ENCODE measurements at places on chromosomes 1 and 21.
A peak's percentile ranks its signal among the peaks of the same experiment; 100 is the strongest.

GRCh38 chr1:178379807-178380206, 117.0 kb downstream of the CLEC20A start:
- DNase-seq = no peak

GRCh38 chr1:160646711-160647328, at the start of gene SLAMF1:
Gene SLAMF1, minus strand, starts transcription at chr1:160647044. Its CDS starts 99 bp downstream, at chr1:160646945.
- DNase-seq = no peak

GRCh38 chr1:225809842-225810578, at the start of gene EPHX1:
Gene EPHX1, plus strand, starts transcription at chr1:225810124. Its CDS starts 18,606 bp downstream, at chr1:225828730.
- DNase-seq = peak; percentile 46

GRCh38 chr1:65997693-65998092, 205.0 kb downstream of the PDE4B start:
- no peak for DNase-seq

- DNase-seq = no peak
Observed at GRCh38 chr1:106746448-106747085, 309.9 kb upstream of the PRMT6 start.

GRCh38 chr1:15826810-15827507, 19.5 kb upstream of the UQCRHL start:
- no peak for DNase-seq

GRCh38 chr1:93999840-94000415, 90.7 kb upstream of the GCLM start:
- DNase-seq = no peak

DNA sequence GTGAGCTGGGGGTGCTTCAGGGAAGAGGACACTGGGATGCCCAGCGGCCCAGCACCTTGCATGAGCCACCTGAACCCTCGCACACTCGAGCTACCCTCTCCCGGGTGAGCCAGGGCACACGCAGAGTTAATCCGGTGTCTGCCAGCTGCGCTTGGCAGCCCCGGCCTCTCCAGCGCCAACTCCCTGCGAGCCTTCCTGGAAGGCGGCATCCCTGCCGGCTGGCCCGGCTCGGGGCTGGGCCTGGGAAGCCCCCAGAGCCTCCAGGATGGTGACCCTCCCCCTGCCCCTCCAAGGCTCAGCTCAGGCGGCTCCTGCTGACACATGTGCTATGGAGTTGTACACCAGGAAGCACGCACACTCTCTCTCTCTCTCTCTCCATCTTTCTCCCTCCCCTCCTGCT, 48.7 kb downstream of the RAP1GAP start:
- DNase-seq = no peak

DNA sequence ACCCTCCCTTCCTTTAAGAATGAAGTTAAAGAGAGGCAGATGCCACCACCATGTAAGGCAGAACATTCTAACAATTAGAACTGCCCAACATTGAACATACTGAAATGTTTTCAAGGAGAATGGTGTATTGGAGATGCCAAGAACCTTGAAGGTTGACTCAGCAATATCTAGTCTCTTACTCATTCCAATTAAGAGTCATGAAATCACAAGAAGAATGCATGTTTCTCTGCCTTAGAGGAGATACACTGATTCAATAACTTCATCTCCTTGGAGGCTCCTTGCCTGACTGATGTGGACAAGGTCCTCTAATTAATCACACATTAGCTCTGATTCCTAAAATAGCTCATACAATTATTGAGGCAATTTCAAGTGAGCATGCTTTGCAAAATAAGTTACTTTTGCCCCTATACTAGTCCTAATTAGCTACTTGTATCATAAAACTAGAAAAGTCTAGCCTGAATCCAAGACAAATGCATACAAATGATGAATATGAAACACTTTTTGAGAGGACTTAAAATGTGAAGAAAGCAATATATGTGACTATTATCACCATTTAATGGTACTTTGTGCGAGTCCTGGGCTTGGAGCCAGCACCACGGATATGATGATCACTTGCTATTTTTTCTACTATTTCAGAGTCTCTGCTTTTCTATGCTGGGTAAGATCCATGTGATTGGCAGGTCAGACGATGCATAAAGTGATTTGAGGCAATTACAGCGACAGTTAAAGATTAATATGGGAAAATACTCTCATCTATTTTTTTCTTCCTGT, 114.5 kb downstream of the DSCAM start:
- no peak for DNase-seq

- DNase-seq = no peak
Observed at GRCh38 chr1:67285780-67286488, 21.7 kb upstream of the IL12RB2 start.

DNA sequence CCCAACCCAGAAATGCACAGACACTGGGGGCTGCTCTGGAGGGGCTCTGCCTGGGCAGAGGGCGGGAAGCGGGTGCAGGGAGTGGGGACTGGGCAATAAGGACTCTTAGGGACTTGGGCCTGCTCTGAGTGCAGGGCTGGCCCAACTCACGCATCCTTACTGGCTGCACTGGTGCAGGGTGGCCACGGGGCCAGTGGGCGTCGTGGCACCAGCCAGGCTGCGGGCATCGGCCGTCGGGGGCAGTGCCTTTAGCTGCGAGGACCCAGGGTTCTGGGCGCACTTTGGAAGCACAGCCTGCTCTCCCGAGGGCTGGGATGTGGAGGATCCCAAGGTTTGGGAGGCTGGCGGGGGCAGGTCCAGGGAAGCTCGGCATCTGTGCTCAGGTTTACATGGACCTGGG, 27.1 kb upstream of the TTLL10 start:
- DNase-seq = no peak

GRCh38 chr1:34070201-34070836, 94.7 kb downstream of the CSMD2 start:
- no peak for DNase-seq

- DNase-seq = peak; percentile 81
Observed at GRCh38 chr1:234963180-234963903, 165.3 kb downstream of the TOMM20 start.

- DNase-seq = no peak
Observed at GRCh38 chr1:228866468-228866867, 131.2 kb downstream of the RHOU start.

GRCh38 chr1:111735321-111735720, 3.9 kb downstream of the INKA2 start:
- DNase-seq = no peak

DNA sequence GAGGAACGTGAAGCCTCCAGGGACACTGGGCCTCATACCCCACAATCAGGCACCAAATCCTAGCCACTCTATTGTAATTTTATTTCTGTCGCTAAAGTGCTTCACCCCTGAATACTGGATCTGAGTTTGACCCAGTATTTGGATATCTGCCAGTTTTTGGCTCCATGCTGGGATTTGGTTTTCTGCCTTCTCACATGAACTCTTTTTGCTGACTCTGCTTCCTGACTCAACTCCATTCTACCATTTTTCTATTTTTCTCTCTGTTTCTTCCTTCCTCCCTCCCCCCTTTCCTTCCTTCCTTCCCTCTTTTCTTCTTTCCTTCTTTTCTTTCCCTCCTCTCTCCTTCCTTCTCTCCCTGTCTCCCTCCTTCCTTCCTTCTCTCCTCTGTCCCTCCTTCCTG, 151.3 kb upstream of the GJB5 start:
- no peak for DNase-seq

DNA sequence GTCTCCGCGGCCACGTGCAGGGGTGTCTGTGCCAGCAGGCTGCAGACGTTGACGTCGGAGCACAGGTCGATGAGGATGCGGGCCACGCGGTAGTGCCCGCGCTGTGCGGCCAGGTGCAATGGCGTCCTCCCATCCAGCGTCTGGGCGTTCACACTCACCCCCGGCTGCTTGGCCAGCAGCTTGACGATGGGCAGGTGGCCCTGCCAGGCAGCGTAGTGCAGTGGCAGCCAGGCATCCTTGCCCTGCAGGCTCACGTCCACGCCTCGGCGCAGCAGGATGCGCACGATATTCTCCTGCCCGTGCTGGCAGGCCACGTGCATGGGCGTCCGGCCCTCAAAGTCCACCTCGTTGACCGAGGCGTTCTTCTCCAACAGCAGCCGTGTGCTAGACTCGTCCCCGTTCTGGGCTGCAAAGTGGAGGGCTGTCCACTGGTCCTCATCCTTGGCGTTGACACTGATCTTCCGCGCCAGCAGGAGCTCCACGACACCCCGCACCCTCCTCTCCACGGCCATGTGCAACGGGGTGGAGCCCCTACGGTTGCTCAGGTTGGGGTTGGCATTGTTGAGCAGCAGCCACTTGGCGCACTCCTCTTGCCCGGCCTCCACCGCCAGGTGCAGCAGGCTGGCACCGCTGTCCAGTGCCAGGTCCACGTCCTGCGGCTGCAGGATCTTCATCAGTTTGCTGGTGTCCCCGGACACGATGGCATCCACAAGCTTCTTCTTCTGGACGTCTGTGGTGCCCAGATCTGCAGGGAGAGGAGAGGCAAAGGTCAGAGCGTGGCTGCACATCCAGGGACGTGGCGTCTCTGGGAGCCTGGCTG, 25.4 kb downstream of the RIPK4 start:
- no peak for DNase-seq

DNA sequence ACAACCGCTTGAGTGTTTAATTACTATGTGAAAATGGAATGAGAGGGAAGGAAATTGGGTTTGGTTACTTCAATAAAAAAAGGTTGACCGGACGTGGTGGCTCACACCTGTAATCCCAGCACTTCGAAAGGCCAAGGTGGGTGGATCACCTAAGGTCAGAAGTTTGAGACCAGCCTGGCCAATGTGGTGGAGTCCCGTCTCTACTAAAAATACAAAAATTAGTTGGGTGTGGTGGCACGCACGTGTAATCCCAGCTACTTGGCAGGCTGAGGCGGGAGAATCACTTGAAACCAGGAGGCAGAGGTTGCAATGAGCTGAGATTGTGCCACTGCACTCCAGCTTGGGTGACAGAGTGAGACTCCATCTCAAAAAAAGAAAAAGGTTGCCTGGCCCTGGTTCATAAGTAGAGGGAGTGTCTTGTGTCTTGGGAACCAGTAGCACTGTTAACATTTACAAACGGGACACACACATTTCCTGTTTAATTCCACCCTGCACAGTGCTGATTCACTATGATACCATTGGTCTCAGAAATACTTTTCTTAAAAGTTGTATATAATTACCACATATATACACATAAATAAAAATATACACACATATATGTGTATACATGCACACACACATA, 27.6 kb upstream of the CLDN14 start:
- DNase-seq = no peak

- no peak for DNase-seq
Observed at GRCh38 chr1:33460947-33461629, 11.4 kb upstream of the ZSCAN20 start.

- no peak for DNase-seq
Observed at GRCh38 chr1:22773981-22774832, 63.6 kb downstream of the EPHB2 start.

All from T-helper 17 cell (primary cell).